ENCODE measurements at places on chromosomes 6 and 20.

- DNase-seq: no peak
Measured at GRCh38 chr20:56245761-56246160, 2.8 kb upstream of the MC3R start.

- no peak for DNase-seq
Measured at GRCh38 chr6:112253841-112254816, at the start of gene LAMA4. TSS of gene LAMA4 (minus strand) at chr6:112254567. CDS start at chr6:112254150, 417 bp downstream.

DNA sequence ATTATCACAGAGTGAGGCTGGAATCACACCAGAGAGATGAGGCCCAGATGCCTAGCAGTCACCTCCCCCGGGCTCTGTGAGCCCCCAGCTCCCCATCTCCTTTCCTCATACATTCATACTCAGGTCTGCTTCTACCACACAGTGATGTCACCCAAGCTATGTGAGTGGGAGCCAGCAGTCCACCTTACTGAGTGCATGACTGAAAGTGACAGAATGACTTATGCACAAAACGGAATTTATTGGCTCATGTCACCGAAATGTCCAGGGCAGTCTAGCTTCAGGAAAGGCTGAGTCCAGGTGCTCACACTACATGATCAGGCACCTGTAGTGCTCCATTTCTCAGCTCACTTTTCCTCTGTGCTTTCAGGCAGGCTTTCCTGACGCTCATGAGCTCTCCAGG lies 36.7 kb upstream of the CCN6 start:
- DNase-seq: no peak

DNA sequence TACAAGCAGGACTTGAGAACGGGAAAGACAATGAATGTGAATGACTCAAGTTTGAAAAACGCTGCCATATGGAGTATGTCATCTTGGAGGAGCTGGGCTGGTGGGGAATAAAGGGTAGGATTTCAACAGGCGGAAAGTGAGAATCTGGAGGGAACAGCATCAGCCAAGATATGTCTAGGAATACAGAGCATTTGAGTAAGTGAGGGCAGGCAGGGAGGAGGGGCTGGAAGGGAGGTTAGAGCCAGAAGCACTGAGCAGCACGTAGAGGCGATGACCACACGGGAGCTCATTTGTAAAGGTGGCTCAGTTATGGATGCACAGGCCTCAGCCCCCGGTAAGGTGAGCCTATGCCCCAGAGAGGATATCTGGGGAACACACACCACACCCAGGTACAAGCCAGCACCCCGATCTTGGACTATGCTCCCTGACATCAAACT lies 115.1 kb downstream of the ZMYND8 start:
- DNase-seq: no peak

DNA sequence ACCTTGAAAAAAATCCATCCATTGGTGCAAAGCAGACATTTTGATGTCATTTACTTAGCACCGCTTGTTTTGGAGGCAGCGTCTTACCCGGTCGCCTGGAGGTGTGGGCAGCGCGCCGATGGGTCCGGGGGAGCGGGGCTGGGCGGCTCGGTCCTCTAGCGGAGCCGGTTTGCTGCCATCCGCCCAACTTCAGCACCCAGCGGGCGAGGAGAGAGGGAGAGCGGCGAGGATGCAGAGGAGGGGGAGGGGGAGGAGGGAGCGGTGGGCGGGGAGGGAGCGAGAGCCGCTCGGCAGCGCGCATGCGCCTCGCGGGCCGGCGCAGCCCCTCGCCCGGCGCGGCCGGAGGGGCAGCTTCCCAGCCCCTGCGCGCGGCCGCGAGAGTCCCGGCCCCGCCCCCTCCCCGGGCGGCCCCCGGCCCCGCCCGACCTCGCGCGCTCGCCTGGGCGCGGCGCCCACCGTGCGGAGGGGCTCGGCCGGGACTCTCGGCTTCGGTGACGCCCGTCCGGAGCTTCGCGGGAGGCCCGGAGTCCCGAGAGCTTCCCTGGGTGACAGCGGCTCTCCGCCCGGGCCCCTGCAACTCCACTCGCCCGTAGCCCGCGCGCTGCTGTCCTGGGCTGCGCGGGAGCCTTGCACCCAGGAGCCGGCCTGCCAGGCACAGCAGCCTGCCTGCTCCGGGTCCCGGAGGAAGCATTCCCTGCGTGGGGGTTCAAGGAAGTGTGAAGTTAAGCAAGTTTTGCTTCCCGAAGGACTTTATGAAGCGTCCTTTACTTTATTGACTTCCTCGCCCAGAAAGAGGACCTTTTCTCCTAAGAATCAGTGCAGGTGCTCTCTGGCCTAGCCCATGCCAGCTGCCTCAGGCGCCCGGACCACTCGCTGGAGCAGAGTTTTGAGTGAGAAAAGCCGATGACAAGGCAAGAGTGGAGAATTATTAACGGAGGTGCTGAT lies at the start of gene RGS17:
Gene RGS17, minus strand, starts transcription at position 246 of the 945 bp plus-strand sequence. CDS start 87,264 bp downstream, outside the sequence.
- no peak for DNase-seq

GRCh38 chr6:424741-425417 lies 33.3 kb downstream of the IRF4 start:
- DNase-seq: no peak

DNA sequence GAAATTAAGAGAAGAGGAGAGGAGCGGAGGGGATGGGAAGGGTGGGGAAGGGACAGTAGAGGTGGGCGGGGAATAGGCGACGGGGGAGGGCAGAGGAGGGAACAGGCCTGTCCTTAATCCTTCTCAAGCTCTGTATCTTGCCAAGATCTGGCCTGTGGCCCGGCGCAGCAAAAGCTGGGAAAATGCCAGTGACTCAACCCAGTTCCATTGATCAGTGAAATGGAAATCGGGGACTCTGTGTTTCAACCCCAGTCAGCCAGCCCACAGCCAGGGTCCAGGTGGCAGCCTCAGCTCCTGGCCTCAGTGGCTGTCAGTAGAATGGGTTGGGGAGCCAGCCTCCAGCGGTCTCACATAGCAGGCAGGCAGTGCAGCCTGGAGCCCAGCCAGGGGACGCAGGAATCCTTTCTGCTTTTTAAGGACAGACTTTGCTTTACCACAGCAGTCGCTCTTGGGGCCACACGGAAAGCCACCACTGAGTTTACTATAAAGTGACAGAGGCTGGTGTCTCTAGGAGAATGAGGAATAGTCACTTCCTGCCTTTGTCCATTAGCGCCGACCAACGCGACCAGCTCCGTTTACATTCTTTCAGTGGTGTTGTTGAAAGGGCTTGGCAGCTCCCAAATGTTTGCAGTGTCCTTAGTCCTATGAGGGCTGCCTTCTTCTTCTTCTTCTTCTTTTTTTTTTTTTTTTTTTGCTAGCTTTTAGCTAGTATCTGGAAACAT lies 128.0 kb downstream of the RIN2 start:
- DNase-seq: no peak

DNA sequence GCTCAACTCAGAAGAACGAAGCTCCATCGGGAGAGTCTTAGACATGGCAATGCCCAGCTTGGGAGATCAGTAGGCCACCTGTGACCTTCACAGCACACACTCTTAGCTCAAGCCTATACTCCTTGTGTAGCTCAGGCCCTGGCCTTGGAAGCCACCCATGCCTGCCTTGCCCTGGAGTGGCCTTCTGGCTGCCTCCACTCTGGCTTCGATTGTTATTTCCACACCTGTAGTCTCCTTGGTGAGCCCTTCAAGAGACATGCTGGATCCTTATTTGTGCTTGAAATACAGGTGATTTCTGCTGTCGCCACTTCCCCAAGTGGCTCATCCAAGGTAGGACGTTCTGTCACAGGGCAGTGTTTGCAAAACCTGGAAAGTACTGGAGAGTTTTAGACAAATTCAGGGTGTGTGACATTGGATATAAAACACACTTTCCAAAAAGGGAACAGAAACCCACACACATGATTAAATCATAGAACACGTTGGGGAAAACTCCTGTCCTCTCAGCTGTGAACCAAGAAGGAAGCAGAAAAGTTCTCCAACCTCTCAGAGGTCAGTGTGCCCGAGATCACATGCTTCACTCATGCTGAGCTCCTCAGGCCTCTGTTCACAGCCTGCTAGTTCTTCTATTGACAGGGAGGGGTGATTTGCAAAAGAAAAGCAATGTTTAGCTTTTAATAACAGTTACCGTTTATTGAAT lies 391.8 kb downstream of the CDC5L start:
- DNase-seq: no peak

DNA sequence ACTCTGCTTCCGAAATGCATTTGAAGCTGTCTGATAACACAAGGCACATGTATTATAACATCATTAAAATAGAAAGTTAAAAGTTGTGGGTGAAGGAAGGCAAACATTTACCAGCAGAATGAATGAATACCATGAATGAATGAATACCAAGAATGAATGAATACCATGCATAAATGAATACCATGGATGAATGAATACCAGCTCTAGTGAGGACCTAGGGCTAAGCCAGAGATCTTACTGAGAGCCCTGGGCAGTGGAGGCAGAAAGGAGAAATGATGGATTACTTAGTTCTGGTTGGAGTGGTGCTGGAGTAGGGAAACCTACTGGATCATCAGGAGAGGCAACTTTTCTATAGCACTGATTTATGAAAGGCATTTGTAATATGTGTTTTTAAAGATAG lies 998.0 kb downstream of the KIF16B start:
- DNase-seq: no peak

- no peak for DNase-seq
Measured at GRCh38 chr6:159640722-159641482, 52.1 kb downstream of the SOD2 start.

- DNase-seq: no peak
Measured at GRCh38 chr20:44464514-44464913, 11.2 kb upstream of the TTPAL start.

DNA sequence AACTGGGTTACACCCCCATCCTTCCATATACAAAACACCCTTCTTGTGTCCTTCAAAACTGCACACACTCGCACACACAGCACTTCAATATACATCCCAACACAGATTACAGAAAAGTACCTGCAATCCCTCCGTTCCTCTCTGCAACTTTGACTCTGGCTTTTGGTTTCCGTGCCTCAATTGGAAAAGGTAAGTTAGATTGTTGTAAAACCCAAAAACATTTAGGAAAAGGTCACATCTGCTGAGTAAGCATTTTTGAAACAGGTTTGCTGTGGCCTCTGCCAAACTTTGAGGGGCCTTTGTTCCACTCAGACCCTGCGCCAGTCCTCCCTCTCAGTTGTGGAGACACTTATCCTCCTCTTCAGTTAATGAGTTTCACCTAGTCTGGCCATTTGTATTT lies 4.2 kb downstream of the NKX2-4 start:
- no peak for DNase-seq

GRCh38 chr6:50889497-50889896 lies 70.8 kb downstream of the TFAP2B start:
- DNase-seq: no peak

DNA sequence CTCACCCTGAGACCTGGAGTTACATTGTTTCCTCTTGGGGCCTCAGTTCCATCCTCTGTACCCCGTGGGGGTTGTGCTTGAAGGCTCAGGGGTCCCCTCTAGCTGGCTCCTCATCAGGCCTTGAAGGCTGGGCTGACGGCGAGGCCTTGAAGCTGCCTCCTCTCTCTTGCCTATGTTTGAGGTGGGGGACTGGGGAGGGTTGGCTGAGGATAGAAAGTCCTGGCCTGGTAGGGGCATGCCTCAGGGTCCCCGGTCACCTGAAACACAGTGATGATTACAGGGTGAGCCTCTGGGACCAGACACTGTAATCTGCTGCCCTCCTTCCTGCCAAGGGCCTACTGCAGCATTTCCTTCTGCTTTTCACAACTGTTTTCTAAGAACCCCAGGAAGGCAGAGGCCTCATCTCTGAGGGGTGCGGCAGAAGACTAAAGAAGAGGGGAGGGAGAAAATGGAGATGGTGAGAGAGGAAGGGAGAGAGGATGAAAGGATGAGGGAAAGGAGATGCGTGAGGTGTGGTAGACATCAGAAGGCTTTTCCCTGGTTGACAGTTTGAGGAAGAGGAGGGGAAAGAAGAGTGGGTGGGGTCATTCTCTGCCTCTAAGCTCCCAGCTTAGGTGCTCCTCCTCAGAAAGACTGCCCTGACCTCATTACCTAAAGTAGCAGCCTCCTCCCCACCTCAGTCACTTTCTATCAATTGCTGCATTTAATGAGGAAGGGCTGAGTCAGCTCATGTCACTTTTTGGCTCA lies 29.7 kb downstream of the VEGFA start:
- DNase-seq: no peak

DNA sequence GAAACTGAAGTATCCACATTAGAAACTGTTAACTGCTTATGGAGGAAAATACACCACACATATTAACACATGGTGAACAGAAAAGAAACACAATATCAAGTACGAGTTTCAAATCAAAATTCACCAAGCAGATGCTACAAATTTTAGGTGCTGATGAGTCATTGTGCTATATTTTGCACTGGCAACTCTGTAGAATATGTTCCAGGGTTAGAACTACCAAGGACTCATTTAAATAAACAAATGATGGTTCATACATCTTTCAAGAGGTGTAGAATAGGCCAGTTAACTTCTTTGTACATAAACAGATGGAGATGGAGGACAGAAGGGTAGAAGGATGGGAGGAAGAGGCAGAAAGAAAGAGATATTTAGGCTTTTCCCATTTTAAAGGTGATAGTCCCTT lies 184.9 kb downstream of the ARHGAP18 start:
- DNase-seq: no peak

DNA sequence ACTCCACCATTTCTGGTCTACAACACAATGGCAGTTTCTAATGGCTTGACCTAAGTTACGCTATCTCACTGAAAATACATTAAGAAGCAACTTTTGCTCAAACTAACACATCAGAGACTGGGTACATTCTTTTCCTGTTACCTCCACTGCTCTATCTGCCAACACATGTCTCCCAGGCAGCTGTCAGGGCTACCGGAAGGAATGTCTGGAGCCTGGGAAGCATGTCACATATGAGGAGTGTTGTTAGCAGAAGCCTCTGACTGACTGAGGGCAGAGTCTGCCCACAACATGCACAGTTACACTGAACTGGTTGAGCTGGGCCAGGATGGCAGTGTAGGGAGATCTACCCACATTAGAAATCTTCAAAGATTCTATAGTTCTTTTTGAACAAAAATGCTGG lies 264.5 kb downstream of the KIF16B start:
- DNase-seq: no peak

DNA sequence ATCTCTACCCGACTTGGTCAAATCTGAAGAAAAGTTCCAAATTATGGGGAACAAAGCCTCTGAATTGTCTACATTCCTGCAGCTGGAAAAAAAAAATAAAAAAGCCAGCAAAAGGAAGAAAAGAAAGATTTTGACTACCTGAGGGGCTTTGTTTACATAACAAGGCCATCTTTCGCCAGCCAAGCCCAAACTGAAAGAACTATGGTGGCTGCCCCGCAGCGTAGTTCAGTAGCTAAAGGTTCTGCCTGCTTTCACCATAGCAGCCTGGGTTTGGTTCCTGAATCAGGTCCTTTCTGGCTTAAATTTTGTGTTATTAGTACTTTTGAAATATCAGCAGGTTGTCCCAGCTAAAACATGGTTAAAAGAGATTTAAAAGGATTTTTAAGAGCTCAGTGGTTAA lies 35.4 kb downstream of the ZNF133 start:
- no peak for DNase-seq

All from chondrocyte (in vitro differentiated cells).